ENCODE measurements at places on chromosomes 5 and 9.

DNA sequence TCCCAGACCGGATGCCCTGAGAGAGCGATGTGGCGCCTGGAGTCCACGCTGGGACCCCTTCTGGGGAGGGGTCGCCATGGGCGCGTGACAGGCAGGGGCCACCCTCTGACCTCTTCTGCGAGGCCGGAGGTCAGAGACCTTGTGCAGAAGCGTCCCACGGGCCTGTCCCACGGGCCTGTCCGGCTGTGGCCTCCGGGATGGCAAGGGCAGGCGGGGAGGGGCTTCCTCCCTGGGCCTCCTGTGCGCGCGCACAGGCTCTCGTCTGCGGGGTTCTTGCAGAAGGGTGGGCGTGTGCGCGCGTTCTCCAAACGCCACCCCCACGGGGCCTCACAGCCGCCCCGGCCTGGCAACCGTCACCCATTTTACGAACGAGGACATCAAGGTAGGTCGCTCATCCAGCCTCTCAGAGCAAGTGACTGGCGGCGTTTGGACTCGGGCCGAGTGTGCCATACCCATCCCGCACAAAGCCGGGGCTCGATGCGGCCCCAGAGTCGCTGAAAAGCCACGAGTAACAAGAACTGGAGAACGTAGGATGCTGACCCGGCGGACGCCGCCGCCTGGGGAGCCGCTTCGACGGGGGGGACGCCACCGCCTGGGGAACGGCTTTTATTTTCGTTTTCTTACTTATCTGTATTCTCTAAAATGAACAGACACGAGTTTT lies 897 bp downstream of the AHRR start:
- no peak for DNase-seq

- DNase-seq, result no peak
Observed at GRCh38 chr9:20319641-20320337, 302.5 kb downstream of the MLLT3 start.

DNA sequence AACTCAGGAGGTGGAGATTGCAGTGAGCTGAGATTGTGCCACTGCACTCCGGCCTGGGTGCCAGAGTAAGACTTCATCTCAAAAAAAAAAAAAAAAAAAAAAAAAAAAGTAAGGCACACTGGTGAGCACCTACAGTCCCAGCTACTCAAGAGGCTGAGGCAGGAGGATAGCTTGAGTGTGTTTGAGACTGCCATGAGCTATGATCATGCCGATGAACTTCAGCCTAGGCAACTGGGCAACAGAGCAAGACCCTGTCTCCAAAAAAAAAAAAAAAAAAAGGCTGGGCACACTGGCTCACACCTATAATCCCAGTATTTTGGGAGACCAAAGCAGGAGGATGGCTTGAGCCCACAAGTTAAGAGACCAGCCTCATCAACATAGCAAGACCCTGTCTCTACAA lies 20.3 kb downstream of the UIMC1 start:
- no peak for DNase-seq

DNA sequence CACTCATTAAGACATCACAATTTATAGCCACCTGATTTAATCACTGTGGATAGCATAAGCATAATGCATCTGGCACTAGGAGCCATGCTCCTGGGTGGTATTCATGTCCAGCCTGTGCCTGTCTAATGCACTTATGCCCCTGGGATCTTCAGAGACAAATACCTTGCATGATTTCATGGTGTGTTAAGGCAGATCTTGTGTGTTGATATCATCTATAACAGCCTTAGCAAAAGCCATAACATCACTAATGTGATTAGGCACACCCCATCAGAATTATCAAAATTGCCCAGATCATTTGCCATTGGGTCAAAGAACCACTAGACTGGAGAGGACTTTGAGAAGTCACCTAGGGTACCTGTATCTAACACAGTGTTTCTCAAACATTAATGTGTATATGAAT lies 43.7 kb upstream of the SELENOP start:
- DNase-seq, result no peak

- no peak for DNase-seq
Observed at GRCh38 chr9:23361096-23361495, 464.9 kb downstream of the ELAVL2 start.

DNA sequence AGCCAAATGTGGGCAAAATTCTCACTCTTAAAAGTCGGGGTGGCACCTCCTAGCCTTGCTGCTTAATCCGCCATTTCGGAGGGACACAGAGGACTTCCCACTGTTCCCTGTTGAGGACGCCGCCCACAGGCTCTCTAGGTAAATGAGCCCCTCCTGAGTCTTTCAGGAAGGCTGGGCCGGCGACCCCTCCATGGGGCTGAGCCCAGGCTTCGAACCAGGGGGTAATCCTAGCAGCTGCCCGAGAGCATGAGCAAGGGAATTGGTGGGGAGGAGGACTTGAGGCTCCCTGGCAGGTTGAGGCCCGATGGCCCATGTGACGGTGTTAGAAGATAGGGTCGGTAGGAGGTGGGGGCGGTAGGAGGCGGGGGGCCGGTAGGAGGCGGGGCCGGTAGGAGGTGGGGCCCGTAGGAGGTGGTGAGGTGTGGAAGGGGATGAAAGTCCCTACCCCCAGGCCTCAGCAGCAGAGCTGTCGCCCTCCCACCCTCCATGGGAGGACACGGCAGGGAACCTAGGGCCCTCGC lies 17.1 kb downstream of the SLC12A7 start:
- DNase-seq, result no peak
